ENCODE measurements at places on chromosomes 2 and 18.

DNA sequence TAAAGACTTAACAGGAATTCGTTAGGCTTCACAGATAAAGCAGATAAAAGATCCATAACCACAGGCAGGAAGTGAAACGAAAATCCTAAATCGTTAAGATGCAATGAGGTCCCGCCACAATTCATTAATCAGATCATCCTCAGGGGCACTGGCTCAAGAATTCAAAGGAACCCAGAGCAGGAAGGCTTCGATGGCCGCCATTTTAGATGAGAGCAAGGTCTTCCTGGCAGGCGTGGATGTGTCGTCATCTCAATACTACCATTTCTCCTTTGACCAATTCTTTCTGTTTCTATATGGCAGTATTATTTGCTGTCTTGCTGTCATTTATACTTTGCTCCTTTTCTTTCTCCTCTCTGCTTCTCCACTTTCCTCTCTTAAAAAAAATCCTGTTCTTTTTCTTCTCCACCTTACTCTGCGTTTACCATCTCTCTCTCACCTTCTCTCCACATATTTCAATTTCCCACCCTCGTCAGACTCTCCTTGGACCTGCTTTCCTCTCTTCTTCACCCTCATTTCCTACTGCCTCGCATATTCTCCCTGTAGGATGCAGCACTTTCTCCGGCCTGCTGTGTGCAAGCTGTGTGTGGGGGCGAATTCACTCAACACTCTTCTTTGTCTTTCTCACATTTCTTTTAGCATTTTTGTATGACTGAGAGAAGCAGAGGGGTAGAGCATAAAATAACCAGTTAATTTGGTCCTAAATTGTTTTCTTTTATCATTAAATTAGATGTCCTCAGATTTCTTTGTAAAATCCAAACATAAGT, 35.1 kb upstream of the LHCGR start:
- DNase-seq: no peak

DNA sequence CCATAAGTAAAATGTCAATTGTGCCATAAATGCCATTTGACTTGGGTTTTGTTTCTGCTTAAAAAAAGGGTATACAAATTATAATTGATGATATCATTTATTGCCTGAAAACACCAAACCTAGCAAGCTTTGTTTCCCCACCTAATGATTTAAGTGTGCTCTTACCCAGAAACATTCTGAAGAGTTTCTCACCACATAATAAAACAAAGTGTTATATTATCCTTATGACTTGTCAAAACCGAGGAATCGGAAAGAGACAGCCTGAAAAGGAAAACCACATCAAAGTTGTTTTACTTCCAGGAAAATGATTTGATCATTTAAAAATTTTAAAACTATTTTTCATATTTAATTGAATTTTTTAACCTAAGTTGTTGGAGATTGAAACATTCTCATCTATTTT, 170.5 kb upstream of the SLC39A10 start:
- no peak for DNase-seq

GRCh38 chr2:152126664-152127063, 27.8 kb upstream of the CACNB4 start:
- no peak for DNase-seq

DNA sequence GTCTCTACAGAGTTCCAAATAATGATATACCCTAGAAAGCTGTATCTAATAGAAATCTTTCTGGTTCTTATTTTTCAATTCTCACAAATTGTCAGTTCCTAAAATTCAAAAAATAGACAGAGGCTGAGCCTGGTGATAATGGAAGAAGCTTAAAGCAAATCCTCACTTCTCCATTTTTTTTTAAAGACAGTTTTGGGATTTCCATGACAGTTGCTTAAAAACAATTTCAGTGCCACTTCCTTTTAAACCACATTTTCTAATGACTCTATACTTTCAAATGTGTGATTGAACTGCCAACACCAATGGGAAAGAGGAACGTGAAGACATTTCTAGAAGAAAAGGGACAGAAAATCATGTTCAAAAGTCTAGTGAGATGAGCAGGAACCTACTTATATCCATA, 4.0 kb downstream of the GKN2 start:
- DNase-seq: no peak

GRCh38 chr2:64807417-64807816, 153.7 kb upstream of the SERTAD2 start:
- DNase-seq: no peak

DNA sequence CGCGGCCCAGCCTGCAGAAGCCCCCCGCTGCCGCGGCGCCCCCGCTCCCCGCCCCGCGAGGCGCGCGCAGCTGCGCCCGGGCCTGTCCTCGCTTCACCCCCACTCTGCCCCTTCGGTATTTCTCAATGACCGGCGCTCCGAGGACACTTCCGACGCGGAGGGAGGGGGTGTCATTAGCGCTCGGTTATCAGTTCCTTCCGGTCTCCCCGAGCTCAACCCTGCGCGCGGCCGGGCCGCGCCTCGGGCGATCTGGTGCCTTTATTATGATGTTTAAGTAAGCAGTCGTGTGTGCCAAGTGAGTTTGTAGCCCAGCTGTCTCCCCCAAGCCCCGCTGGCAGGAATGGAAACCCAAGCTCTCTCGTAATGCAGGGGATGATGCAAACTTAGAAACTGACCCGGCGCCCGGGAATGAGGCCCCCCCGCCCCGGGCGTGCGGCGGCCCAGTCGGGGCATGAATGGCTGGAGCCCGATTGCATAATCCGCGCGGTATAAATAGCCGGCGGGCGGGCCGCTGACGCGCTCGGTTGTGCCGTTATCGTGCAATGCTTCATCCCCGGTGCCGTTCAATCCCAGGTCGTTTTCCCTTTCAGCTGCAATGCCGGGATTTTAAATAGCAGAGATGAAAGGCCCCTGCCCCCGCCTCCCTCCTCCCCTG, 3.9 kb upstream of the SPRED2 start:
- peak; percentile 51 for DNase-seq

GRCh38 chr2:205148755-205149154, 533.5 kb upstream of the NRP2 start:
- DNase-seq: peak; percentile 17

DNA sequence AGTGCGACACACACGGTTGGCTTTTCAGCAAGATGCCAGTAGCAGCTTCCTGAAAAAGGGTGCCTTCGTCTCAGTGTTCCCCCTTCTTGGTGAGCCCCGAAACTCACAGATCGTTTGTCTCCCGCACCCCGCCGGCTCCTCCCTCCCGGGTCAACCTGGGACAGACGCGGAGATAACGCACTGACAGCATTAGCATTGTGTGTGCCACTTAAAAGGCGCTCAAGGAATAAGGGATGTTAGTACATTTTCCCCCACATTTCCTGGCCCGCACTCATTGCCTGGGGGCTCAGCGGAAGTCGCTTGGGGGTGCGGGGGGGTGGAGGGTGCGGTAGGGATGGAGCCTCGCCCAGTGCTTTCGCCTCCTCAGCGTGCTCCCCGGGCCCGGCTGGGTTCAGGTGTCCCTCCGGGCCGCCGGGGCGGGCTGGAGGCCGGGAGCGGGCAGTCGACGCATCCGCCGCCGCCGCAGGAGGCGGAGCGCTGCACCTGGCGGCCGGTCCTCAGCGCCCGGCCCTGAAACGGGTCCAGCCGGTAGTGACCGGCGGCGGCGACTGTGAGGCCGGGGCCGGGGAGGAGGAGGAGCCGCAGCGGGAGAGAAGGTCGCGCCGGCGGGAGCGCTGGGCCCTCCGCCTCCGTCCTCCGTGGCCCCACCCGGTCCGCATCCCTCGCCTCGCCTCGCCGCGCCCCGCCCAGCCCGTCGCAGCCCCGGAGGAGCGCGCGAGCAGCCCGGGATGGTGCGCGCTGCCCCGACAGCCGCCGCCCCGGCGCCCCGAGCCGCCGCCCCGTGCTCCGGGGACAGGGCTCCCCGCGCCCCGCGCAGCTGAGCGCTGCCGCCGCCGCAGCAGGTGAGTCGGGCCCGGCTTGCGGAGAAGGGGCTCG, at the start of gene MFSD6:
MFSD6 (plus strand) TSS at position 694 of the 876 bp plus-strand sequence. CDS start 27,675 bp downstream, outside the sequence.
- DNase-seq: no peak

GRCh38 chr2:71207601-71208000, 19.3 kb downstream of the PAIP2B start:
- no peak for DNase-seq

All from NCI-H1694 (cell line).